Breast epithelium (tissue), 4 donors: ENCODE measurements at places on chromosomes 4 and X. TPM values are rescaled to one million over a fixed set of nuclear protein-coding genes. Genes with fewer than 3 reads are reported as not detected.

- no peak overlapping the region for H3K4me3 ChIP-seq
- H3K27ac ChIP-seq, result no peak overlapping the region
- no peaks in the 10 kb centered on the region for H3K36me3 ChIP-seq
- H3K4me1 ChIP-seq, result no peaks in the 10 kb centered on the region
Observed at GRCh38 chrX:141701072-141701471, 2.5 kb upstream of the SPANXD start.

DNA sequence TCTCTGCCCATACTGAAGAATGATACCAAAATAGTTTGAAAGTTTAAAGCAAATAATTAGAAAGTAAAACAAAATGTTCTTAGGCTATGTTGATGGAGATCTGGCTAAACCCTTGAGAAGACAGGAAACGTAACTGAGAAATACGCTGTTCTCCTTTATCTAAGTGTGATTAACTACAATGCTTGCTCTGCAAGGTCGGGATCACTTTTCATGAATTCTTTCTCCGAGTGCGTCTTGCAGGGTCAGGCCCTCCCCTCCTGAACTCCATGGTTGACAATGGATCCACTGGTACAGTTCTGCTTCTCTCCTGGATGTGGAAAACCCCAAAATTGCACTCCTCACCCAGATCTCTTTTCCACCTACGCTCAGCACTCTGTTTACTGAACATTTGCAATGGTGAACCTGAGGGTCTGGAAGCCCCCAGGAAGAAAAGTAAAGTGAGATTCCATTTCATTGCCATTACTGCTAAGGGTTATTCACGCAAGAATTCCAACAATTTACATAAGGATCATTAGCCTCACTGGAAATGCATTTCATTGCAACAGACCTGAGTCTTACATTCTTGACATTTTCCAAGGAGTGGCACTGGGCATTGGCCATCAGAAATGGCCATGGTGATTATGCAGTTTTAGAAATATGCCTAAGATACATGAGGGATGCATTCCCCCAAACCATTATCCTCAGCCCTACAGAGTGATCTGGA is 24.6 kb upstream of the WWC2 start:
- H3K27me3 ChIP-seq, result no peaks in the 10 kb centered on the region
- DNase-seq, result no peak
- H3K27ac ChIP-seq, result no peak overlapping the region
- no peak overlapping the region for H3K4me3 ChIP-seq
- no peaks in the 10 kb centered on the region for H3K4me1 ChIP-seq

- no peak overlapping the region for H3K27ac ChIP-seq
- H3K36me3 ChIP-seq, result no peaks in the 10 kb centered on the region
- H3K4me3 ChIP-seq, result no peak overlapping the region
- no peak for DNase-seq
Observed at GRCh38 chr4:77600521-77601451, 4.8 kb upstream of the CXCL13 start.

GRCh38 chr4:82430193-82430963 is at the start of the genes ENOPH1 and HNRNPDL:
TSS of gene ENOPH1 (plus strand) at chr4:82430590. CDS start at chr4:82430830, 240 bp downstream.
TSS of gene HNRNPDL (minus strand) at chr4:82430462. CDS start at chr4:82429690, 772 bp downstream.
- peak within 1 kb of the TSS; percentile 71 for H3K4me3 ChIP-seq
- DNase-seq, result peak; percentile 96

DNA sequence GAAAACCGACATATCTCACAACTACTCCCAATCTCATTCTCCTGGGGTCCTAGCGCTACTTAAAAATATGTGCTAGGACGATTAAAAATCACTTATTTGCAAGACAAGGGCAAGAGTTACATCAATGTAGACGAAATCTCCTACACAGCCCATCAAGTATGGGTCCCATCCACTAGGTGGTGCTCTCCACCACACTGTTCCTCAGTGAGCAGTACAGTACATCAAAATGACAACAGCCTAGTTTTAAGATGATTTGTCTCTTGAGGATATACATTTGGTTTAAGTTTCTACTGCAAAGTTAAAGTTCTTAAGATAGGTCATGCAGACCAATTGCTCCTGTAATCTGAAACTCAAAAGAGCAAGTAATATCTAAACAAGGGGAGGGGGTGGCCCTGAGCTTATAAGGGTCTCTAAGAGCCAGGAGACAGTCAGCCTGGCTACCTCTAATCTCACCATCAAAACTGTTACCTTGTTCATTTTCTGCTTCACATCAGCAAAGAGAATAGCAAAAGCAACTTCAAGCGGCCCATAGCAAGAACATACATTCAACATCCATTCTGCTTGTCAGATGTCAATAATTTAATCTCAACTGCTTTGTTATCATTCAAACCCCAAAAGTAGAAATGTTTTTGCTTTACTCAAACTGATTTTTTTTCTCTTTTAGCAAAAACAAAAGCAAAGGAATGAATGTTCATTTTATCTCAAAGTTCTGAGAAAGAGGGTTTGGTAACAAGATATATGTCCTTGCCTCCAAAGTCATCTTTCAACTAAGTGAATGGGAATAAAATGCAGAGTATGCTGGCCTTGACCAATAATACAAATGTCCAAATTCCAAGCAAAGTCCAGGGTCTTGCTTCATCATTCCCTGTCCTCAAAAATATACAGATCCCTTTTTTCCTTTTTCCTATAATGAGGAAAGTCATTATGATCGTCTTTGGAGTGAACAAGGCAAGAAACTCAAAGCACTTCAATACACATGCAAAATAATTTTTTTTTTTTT is 53.1 kb downstream of the STX18 start:
- no peaks in the 10 kb centered on the region for H3K4me1 ChIP-seq
- H3K27me3 ChIP-seq, result no peaks in the 10 kb centered on the region
- H3K36me3 ChIP-seq, result no peaks in the 10 kb centered on the region
- H3K4me3 ChIP-seq, result no peak overlapping the region
- no peak overlapping the region for H3K27ac ChIP-seq
- DNase-seq, result peak; percentile 58

The FABP2 gene
- total RNA-seq, result not detected

GRCh38 chr4:105014234-105014633 is 132.4 kb upstream of the TET2 start:
- no peaks in the 10 kb centered on the region for H3K36me3 ChIP-seq
- H3K4me3 ChIP-seq, result no peak overlapping the region
- H3K4me1 ChIP-seq, result no peaks in the 10 kb centered on the region
- DNase-seq, result no peak
- no peak overlapping the region for H3K27ac ChIP-seq
- H3K27me3 ChIP-seq, result no peaks in the 10 kb centered on the region

The FAM184B gene
- total RNA-seq, result 0.59 TPM

The RPS3A gene
- 4,710 TPM for total RNA-seq

DNA sequence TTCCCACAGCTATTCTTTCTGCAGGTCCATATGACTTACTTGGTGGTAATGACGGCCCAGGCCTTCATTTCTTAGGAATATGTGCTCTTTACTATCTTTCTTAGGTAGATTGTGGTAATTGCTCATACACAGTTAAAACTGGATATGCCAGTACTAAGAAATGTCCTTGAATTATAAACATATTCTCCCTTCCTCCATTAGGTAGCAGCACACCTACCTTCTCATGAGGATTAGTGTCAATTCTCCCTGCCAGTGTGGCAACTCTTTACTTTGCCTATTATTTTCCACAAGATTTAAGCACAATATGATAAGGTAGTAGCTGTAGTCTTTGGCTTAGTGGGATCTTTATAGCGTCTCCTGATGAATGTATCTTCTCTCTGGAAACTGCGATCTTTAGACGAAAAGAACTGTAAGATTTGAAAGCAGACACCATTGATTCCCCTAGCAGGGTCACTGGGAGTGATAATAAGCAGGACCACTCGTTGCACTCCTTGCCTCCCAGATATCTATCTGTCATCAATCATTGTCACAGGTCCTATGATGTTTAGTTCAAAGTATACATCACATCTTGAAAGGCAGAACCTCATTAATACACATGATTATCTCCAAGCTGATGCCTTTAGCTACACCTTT is 1240.7 kb downstream of the C4orf33 start:
- no peaks in the 10 kb centered on the region for H3K27me3 ChIP-seq
- no peak for DNase-seq
- no peaks in the 10 kb centered on the region for H3K4me1 ChIP-seq
- H3K27ac ChIP-seq, result no peak overlapping the region

DNA sequence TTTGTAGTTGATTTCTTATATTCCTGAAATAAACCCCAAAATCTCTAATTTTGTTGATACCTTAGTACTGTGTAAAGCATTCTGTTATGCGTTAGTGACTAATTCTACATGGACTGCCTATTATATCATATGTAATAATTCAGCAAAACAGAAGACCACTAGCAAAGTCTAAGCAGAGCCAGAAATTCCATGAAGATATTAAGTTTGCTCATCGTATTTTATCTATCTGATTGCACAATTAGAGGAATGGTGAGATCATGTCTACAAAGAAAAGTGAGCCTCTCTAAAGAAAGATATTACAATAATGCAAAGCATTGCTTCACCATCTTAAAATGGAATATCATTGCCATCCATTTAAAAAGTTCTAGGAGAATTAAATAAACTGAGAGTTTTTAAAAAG is 374.6 kb upstream of the SLC7A11 start:
- no peaks in the 10 kb centered on the region for H3K27me3 ChIP-seq
- no peak overlapping the region for H3K4me3 ChIP-seq
- no peaks in the 10 kb centered on the region for H3K36me3 ChIP-seq
- no peak for DNase-seq
- no peak overlapping the region for H3K27ac ChIP-seq
- no peaks in the 10 kb centered on the region for H3K4me1 ChIP-seq

The C4orf50 gene
- under 0.01 TPM for total RNA-seq

DNA sequence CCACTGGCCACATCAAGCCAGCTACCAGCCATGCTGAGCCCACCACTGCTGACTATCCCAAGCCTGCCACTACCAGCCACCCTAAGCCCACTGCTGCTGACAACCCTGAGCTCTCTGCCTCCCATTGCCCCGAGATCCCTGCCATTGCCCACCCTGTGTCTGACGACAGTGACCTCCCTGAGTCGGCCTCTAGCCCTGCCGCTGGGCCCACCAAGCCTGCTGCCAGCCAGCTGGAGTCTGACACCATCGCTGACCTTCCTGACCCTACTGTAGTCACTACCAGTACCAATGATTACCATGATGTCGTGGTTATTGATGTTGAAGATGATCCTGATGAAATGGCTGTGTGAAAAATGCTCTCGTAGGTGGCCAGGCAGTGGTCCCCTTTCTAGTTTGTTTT is 4.7 kb downstream of the GPR50 start:
- no peak overlapping the region for H3K4me3 ChIP-seq
- H3K27ac ChIP-seq, result no peak overlapping the region
- H3K4me1 ChIP-seq, result no peaks in the 10 kb centered on the region
- no peak for DNase-seq
- peaks cover 80% of the 10 kb centered on the region for H3K27me3 ChIP-seq
- no peaks in the 10 kb centered on the region for H3K36me3 ChIP-seq

GRCh38 chr4:184899261-184900134 is 73.7 kb upstream of the ACSL1 start:
- H3K4me3 ChIP-seq, result no peak overlapping the region
- H3K27ac ChIP-seq, result peak overlapping the region; percentile 72
- H3K4me1 ChIP-seq, result no peaks in the 10 kb centered on the region

DNA sequence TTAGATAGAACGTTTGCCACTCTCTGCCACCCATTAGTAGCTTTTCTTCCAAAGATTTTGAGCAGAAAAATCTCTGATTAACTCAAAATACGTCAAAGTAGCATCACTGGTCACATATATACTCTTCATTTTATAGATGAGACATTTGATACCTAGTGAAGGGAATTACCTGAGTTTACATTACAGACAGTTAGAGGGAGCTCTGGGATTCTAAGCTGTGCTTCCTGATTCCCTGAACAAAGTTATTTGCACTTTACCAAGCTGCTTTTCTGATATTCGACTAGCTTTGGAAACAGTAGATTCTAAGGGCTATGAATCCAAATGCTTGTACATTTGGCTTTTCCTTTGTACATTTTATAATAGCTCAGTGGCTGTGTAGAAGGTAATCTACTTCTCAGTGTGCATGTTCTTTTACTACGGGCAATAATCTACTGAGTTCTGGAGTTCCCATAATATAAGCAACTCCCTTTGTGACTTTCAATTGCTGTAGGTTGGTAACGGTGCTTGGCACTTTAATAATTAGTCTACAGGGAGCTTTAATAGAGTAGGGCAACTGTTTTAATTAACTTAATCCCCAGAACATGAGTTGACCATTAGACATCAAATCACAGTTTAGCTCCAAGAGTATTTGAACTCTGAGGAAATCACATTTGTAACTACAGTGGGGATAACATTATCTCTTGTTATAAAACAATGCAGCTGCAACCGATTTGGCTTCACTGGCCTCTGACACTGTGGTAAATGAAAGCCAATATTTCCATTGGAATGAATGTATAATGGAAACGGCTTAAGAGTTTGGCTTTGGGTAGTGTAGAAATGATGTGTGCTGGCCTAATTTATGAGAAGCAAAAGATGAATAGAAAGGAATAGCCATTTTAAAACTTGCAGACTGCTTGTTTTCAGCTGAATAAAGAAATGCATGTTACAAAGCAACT is 1602.4 kb downstream of the STIM2 start:
- no peaks in the 10 kb centered on the region for H3K4me1 ChIP-seq
- no peak for DNase-seq
- no peak overlapping the region for H3K4me3 ChIP-seq
- H3K27ac ChIP-seq, result no peak overlapping the region

- no peak for DNase-seq
- H3K4me3 ChIP-seq, result no peak overlapping the region
- no peaks in the 10 kb centered on the region for H3K36me3 ChIP-seq
- no peak overlapping the region for H3K27ac ChIP-seq
- no peaks in the 10 kb centered on the region for H3K27me3 ChIP-seq
Observed at GRCh38 chr4:150116506-150116905, 38.3 kb downstream of the DCLK2 start.

The SYNPO2 gene
- 90.1 TPM for total RNA-seq

- no peak overlapping the region for H3K27ac ChIP-seq
- no peaks in the 10 kb centered on the region for H3K4me1 ChIP-seq
- H3K36me3 ChIP-seq, result peaks cover 6% of the 10 kb centered on the region
- no peak for DNase-seq
Observed at GRCh38 chr4:169715826-169716225, 41.9 kb downstream of the HPF1 start.

DNA sequence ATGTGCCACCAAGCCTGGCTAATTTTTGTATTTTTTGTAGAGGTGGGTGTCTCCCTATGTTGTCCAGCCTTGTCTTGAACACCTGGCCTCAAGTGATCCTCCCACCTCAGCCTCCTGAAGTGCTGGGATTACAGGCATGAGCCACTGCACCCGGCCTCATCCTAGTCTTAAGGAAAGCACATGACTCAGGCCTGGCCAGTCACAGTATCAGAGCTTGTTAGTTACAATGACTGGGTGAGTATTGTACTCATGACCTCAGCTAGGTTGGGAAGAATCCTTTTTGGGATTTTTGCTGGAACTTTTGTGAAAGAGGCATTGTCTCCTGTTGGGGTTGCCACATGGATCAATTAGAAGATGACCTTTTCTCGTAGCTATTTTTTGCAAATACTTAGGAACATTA is 292.8 kb downstream of the RAPGEF2 start:
- H3K4me1 ChIP-seq, result no peaks in the 10 kb centered on the region
- H3K36me3 ChIP-seq, result no peaks in the 10 kb centered on the region
- no peak overlapping the region for H3K4me3 ChIP-seq
- no peak overlapping the region for H3K27ac ChIP-seq
- no peaks in the 10 kb centered on the region for H3K27me3 ChIP-seq
- no peak for DNase-seq

GRCh38 chr4:108146819-108147218 is 21.9 kb downstream of the LEF1 start:
- no peak overlapping the region for H3K27ac ChIP-seq
- H3K4me3 ChIP-seq, result no peak overlapping the region
- H3K27me3 ChIP-seq, result no peaks in the 10 kb centered on the region
- no peaks in the 10 kb centered on the region for H3K4me1 ChIP-seq

The STS gene
- total RNA-seq, result 9.8 TPM

The CSAG2 gene
- not detected for total RNA-seq

GRCh38 chr4:26779674-26780073 is 81.0 kb upstream of the STIM2 start:
- DNase-seq, result no peak
- no peaks in the 10 kb centered on the region for H3K27me3 ChIP-seq
- no peaks in the 10 kb centered on the region for H3K36me3 ChIP-seq
- no peaks in the 10 kb centered on the region for H3K4me1 ChIP-seq
- H3K27ac ChIP-seq, result peak overlapping the region; percentile 34
